ENCODE measurements at places on chromosomes 7 and 10.

- no peak for DNase-seq
Measured at GRCh38 chr10:91761721-91762120, 36.5 kb upstream of the TNKS2 start.

- DNase-seq, result no peak
Measured at GRCh38 chr10:88383276-88383675, 199.8 kb downstream of the RNLS start.

DNA sequence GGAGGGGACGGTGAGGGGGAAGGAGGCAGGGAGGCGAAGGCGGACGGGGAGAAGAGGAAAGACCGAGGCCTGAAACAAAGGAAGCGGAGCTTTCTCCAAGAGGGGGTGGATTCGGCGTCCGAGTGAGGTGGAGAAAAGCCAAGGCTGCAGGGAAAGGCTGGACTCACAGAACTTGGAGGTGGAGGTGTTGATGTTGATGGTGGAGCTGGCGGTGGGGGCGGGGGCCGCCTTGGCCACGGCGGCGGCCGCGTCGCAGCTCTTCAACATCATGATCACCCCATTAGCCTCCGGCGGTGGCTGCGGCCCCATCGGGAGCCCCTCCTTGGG, 578 bp downstream of the CACUL1 start:
- peak; percentile 13 for DNase-seq

DNA sequence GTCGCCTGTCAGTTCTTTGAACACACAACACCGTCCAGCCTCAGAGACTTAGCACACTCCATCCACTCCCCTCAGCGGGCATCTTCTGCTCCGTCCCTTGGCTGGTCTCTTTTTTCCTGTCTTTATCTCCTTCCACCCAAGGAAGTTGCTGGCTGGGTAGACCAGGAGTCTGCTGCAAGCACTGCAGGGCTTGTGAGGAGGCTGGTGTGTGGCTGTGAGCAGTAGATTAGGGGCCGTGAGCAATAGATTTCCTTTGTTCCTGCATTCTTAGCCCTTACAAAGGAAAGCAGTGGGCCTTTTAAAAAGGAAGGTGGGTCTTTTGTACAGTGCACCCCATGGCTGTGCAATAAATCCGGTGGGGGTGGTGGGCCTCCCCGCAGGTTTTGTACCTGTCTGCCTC, 100.3 kb upstream of the BTBD16 start:
- no peak for DNase-seq

GRCh38 chr7:4260867-4261600, 421.1 kb upstream of the FOXK1 start:
- DNase-seq, result no peak

DNA sequence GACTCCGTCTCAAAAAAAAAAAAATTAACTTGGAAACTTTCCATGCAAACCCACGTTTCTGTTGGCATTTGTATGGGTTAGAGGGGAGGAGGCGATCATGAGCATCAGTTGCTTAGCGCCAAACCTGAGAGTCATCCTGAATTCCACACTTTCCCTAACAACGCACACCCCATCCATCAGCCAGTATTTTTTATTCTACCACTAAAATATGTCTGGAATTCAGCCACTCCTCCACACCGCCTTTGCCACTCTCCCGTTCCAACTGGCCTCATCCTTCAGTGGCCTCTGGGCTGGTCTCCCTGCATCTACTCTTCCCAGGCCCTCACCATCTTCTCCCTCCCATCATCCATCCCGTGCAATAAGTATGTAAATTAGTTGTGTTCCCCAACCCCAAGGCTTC, 4.7 kb upstream of the LMBR1 start:
- peak; percentile 20 for DNase-seq

DNA sequence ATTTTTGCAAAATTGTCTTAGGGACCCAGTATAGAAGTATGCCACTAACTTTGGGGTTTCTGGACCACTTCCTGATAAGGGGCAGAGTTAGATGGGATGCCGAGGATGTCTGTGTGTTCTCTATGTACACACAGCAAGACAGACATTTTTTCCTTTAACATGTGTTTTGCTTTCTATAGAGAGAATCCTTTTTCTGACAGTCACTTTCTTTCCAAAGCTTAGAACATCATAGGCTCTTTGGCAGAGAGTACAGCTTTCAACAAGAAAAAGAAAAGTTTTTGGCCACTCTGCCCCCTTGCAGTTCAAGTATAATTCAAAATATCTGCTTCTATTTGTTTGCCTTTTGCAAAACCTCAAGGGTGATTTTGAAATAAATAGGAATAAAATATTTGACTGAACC, 44.1 kb downstream of the PAPSS2 start:
- DNase-seq, result peak; percentile 2

- DNase-seq, result peak; percentile 83
Measured at GRCh38 chr7:831596-832166, 595 bp upstream of the SUN1 start.

- no peak for DNase-seq
Measured at GRCh38 chr7:106057962-106058927, 53.9 kb downstream of the SYPL1 start.

GRCh38 chr7:835485-836401, 3.5 kb downstream of the SUN1 start:
- no peak for DNase-seq

DNA sequence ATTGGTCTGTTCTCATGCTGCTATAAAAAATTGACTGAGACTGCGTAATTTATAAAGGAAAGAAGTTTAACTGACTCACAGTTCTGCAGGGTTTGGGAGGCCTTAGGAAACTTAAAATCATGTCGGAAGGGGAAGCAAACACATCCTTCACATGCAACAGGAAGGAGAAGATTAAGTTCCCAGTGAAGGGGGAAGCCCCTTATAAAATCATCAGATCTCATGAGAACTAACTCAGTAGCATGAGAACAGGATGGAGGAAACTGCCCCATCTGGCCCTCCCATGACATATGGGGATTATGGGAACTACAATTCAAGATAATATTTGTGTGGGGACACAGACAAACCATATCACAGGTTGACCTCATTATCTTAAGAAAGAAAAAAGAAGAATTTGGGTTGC, 134.5 kb downstream of the PPP1R3A start:
- DNase-seq, result no peak

DNA sequence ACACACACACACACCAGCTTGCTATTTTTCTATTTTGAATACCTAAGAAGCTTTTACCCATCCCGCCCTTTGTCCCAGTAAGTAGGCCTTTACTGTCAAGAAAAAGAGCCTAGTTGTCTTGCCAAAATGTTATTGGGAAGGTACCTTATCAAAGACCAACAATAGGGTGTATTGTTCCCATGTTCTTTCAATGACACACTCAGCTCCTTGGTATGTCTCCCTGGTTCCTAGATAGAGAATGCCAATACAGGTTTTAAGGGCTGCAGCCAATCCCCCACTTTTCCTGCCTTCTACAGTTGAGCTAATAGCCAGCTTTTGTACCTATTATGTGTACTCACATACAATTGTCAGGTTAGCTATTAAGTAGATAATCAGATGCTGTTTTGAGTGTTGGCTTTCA, 92.0 kb upstream of the LRRTM3 start:
- no peak for DNase-seq

- peak; percentile 50 for DNase-seq
Measured at GRCh38 chr7:95690367-95690947, 81.9 kb upstream of the DYNC1I1 start.

- DNase-seq, result no peak
Measured at GRCh38 chr10:87557409-87557808, 52.7 kb downstream of the MINPP1 start.

DNA sequence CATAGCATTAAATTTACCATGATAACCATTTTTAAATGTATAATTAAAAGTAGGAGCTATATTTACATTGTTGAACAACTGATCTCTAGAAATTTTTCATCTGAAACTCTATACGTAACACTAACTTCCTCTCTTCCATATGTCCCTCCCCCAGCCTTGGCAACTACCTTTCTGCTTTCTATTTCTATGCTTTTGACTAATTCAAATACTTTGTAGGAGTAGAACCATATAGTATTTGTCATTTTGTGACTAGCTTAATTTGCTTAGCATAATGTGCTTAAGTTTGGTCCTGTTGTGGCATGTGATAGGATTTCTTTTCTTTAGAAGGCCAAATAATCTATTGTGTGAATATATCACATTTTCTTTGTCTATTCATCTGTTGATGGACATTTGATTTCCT, 225.3 kb upstream of the POT1 start:
- no peak for DNase-seq

GRCh38 chr7:34057136-34057535, 151.8 kb downstream of the BMPER start:
- DNase-seq, result no peak

GRCh38 chr10:72503241-72503640, 122.6 kb downstream of the MICU1 start:
- DNase-seq, result peak; percentile 85

DNA sequence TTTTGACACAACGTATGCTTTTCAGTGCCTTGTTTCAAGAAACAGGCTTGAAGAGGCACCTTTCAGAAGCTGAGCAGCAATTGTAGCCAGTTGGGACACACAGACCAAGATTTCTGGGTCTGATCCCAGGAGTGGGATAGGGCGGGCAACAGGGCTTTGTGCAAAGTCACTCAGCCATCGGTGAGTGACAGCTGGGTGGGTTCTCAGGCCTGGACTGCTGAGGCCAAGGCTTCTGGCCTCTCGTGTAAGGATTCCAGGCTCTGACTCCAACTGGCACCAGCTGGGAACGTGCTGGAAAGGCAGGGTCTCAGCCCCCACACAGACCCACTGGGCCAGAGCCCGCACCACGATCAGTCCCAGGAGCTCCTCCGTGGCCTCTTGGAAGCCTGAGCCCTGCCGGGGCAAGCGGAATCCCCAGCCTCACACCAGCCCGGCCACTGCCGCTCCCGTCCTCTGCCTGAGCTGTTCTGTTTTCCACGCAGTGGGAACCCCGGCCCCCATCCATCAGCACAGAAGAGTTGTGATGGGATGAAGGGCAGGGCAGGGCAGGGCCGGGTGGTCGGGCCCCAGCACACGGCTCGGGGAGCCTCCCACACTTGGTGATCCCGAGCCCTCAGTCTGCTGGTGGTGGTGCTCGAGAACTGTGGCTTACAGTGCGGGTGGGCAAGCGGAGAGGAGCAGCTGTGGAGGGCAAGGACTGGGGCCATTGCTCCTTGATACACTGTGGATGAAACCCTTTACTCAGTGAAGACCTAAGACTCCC, 46.8 kb downstream of the VIPR2 start:
- DNase-seq, result no peak

GRCh38 chr10:104842704-104843103, 201.6 kb downstream of the SORCS3 start:
- DNase-seq, result no peak

DNA sequence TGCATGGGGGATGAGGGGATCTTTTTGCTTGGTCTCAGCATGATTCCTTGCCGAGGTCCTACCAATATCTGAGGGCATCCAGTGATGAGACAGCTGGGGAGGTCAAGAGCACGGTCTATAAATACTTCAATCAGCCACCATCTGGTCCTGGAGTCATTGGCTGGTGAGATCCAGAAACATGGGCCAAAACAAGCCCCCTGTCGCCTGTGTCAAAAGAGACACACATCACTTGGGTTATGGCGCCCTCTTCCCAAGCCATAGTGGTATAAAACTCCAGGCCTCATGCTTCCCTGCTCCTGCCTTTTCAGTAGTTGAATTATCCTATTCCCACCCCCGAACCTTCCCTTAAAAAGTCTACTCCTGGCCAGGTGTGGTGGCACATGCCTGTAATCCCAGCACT, 60.9 kb downstream of the SLC35B4 start:
- no peak for DNase-seq

DNA sequence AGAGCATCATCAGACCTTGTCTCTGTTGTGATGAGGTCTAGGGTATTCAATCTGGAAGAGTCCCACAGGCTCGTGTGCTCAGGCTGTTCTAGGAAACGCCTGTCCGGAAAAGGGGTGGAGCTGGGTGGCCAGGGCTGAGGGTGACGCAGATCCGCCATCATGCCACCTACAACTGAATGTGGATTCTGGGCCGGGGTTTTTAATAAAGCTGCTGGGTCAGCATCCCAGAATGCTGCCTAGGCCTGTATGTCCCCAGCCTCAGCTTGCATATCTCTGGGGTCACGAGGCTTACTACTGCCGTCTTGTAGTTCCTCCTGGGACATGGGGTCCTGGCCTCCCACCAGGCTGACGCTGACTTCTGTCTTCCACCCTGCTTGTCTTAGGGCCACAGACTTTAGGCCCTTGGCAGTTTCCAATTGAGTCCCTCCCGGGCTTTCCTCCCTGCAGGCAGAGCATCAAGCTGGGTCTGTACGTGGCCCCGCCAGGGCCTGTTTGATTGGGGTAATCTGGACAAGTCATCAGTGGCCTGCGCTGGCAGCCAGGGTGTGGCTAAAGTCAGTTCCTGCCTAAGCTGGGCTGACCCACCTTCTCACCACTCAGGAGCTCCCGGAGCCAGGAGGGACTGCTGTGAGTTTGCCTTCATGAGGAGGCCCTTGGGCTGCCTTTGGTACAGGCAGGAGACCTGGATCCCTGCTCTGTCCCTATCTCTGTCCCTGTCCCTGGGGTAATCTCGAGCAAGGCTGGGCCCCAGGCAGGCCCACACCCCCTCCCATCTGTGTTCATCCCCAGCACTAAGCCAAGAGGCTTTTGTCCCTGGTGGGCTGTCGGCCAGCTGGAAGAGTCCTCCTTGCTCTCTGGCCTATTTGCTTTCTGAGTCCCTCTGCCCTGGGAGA, 79.9 kb downstream of the ZMIZ1 start:
- DNase-seq, result no peak

DNA sequence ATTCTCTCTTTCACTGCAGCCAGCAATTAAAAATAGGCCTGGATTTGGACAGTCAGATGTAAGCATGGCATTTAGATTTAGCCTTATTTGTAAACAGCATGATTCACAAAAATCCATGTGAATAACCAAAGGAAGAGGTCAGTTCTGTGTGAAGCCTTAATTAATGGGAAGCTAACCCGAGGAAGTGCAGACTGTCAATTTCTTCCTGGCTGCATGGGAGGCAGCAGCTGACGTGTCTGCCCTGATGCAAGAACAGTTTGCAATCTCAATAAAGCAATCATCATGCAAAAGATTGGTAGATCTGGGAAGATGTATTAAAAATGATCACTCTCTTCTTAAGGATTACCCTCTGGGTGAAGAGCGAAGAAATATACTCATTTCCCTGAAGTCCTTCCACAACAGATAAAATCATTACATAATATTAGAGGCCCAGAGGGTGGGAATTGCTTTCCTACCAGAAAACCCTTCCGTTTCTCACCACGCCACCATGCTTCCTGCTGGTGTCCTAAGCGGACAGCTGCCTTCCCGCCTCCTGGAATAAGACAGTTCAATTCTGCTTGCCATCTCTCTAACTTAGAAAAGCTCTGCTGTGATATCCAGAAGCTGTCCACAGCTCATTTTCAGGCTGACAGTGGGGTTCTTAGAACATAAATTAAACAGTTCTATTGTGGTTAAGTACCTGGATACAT, 526.7 kb upstream of the NRP1 start:
- DNase-seq, result no peak

All from fibroblast of skin of scalp (primary cell).